ENCODE measurements at places on chromosomes 1 and 21. TPM values are rescaled to one million over a fixed set of nuclear protein-coding genes. Genes with fewer than 3 reads are reported as not detected.

The TMEM82 gene
- total RNA-seq: not detected

The LAMC1 gene
- total RNA-seq: 270 TPM

The NOS1AP gene
- 0.94 TPM for total RNA-seq

The CDCA8 gene
- 4.2 TPM for total RNA-seq

The TSNAX gene
- 43.5 TPM for total RNA-seq

The LRRC38 gene
- total RNA-seq: not detected

The OR6F1 gene
- not detected for total RNA-seq

The SPATA46 gene
- not detected for total RNA-seq

The COA6 gene
- total RNA-seq: 19.9 TPM

The FAM72D gene
- total RNA-seq: 1.00 TPM

The MFSD2A gene
- 2.9 TPM for total RNA-seq

The GGPS1 gene
- total RNA-seq: 39.1 TPM
